ENCODE measurements at places on chromosomes 6 and 20.
A peak's percentile ranks its signal among the peaks of the same experiment; 100 is the strongest.

DNA sequence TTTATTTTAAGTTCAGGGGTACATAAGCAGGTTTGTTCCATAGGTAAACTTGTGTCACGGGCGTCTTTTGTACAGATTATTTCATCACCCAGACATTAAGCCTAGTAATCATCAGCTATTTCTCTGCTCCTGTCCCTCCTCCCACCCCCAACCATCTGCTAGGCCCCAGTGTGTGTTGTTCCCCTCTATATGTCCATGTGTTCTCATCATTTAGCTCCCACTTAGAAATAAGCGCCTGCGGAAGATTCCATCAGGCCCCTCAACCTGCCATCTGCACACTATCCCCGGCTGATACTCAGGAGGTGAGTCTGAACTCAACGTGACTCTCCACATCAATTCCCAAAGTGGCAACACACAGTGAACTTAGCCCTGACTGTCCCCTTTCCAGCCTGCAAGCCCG lies 228.0 kb upstream of the SYNDIG1 start:
- DNase-seq: no peak

- DNase-seq: no peak
These were observed 45.9 kb downstream of the PLAGL1 start for GRCh38 chr6:143961886-143962878.

DNA sequence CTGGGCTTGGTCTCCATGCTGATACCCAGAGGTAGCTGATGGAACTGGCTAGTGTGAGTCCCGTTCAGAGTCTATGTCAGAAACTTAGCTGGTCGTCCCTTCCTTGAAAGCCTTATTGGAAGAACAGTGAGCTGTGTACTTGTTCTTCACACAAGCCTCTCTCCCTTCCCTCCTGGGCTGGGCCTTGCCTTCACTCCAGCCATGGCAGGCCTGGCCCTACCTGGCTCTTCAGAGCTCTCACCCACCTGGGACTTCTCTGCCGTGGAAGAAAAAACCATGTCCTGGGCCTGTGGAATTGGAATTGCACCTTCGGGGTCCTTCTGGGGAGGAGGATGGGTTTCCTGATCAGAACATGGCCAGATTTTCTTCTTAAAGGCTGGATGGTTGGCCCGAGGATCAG lies 20.3 kb upstream of the ZNF831 start:
- no peak for DNase-seq

DNA sequence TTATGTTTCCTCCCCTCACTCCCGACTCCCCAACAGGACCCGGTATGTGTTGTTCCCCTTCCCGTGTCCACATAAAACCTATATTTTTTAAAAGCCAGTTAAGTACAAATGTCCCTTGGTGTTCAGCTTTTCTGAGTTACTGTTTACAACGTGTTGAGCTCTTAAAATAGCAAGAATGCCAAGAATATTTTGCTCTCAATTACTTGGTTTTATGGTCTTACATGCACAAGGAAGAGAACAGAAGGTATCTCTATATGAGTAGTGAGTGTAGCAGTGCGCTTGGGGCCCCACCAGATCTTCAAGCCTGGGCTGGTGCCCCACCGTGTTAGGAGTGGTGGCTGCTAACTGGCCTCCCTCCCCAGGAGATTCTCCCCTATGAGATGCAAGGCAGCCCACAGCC lies 75.3 kb downstream of the RIN2 start:
- DNase-seq: no peak

DNA sequence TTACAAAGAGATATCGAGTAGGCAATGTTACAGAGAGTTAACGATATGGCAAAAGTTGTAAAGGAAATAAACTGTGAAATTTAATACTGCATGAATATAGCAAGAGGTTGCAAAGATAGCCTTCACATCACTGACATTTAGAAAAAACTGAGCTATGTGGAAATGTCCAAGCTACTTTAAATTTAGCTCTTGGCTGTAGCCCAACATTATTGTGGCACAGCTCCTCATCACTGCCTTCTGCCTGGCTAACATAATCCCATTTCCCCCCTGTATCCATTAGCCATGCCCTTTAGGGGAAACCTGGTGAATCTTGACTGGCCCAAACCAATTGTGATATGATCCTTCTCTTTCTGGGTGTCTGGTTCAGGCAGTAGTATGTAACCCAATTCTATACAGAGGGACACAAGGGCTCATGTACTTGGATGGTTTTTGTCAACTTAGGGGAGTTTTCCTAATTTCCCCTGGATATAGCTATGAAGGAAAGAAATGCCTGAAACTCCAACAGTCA lies 115.4 kb downstream of the PFDN4 start:
- no peak for DNase-seq

DNA sequence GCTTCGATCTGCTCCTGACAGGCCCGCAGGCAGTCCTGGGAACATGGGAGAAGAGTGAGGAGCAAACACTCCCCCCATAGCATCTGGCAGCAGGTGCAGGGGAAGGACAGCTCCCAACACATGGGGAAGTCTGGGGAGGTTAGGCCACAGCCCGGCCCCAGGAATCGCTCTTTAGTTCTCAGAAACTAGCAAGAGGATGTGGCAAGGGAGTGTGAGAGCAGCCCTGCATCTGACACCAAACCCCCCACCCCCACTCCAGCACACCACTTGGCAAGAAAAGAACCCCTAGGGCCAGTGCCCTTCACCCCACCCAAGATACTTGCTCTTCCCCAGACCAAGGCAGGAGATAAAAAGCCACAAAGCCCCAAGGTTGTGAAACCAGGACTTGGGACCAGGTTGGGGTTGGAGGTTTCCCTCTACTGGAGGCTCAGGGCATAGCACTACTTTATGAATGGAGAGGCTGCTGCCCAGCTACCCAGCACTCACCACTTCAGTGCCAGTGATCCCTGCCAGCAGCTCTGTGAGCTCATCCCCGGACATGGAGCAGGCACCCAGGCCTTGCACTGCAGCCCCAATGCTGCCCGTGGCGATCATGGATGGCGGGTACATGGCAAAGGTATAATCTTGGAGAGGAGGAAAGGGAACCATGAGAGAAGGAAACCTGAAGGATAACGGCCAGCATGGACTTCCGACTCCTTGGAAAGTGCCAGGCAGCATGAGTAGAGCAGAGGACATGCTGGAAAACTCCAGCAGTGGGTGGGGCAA lies 5.4 kb downstream of the CCND3 start:
- DNase-seq: peak; percentile 79

GRCh38 chr6:160248538-160248937 lies 10.1 kb downstream of the SLC22A2 start:
- DNase-seq: no peak

DNA sequence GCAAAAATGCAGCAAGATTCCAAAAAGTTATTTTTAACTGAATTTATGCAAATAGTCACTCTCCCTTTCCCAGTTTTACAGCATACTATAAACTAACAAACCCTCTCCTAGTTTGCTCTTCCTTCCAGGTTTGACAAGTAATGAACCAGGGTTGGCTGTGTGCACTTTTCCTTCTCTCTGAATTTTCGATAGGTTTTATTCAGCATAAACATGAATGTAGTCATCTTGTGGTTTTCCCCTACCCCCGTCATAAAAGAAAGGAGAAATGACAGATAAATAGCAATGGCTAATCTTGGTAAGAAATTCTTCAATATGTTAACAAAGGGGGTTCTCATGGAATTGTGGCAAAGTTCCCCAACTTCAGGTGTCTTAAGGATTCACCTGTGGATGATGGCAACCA lies 26.3 kb downstream of the PRDM1 start:
- DNase-seq: no peak

GRCh38 chr6:155187994-155188706 lies 75.7 kb upstream of the CLDN20 start:
- DNase-seq: no peak

GRCh38 chr6:79780881-79781280 lies 149.8 kb downstream of the SH3BGRL2 start:
- no peak for DNase-seq

GRCh38 chr6:154496793-154497517 lies 13.5 kb downstream of the CNKSR3 start:
- DNase-seq: no peak

DNA sequence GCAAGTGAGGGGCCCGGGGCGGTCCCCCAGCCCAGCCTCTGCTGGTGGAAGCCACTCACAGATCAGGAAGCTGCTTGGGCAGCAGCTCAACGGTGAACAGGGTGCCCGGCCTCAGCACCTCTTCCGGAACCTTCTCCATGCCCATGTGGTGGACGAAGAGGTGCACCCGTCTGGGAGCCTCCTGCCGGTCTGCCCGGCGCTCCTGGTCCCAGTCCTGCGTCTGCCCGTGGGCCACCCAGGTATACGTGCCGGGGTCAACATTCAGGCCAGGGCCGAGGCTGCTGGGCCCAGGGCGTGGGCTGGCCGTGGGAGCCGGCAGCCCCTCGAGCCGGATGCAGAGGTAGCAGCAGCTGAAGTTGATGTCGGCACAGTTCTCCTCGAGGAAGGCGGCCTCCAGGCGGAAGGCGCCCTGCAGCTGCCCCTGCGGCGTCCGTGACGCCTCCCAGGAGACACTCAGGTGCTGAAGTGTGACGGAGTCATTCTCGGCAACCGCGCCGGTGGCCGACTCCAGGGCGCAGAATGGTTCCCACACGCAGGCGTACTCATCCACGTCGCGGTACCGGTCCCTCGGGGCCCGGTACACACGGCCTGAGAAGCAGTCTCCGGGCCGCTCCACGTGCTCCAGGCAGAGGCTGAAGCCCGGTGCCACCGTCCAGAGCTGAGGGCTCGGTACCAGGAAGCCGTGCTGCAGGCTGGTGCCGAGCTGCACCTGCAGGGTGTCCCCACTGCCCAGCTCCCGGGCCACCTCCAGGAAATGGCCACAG lies 8.7 kb downstream of the FNDC11 start:
- no peak for DNase-seq

DNA sequence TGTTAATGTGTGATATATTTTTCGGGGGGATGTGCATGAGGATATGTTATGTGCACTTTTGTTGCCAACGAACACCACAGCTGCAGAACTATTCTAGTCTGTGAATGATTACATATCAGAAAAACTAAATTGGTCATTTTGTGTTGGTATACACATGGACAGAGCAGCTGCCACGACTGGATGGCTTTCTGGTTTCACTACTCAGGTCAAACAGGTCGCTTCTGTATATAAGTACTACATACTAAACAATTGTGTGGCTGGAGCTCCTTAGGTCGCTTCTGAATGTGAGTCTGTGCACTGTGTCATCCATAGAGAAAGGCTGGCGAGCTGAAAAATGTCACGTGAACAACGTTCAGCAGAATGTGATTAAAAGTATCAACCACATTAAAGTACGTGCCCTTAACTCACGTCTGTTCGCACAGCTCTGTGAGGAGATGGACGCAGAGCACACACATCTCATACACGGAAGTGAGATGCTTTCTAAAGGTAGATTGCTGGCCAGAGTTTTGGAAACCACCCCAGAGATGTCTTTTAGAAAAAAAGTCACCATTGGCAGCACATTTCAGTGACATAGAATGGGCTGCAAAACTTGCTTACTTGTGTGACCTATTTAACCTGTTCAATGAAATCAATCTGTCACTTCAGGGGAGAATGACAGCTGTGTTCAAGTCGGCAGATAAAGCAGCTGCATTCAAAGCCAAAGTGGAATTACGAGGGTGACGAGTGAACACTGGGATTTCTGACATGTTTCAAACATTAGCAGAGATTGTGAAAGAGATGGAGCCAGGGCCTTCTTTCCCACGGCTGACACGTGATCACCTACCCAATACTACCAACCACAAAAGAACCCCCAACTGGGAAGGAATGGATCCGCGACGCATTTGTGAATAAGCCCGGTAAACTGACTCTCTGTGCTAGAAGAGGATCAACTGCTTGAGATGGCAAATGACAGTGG lies 176.6 kb downstream of the PDE10A start:
- DNase-seq: no peak

DNA sequence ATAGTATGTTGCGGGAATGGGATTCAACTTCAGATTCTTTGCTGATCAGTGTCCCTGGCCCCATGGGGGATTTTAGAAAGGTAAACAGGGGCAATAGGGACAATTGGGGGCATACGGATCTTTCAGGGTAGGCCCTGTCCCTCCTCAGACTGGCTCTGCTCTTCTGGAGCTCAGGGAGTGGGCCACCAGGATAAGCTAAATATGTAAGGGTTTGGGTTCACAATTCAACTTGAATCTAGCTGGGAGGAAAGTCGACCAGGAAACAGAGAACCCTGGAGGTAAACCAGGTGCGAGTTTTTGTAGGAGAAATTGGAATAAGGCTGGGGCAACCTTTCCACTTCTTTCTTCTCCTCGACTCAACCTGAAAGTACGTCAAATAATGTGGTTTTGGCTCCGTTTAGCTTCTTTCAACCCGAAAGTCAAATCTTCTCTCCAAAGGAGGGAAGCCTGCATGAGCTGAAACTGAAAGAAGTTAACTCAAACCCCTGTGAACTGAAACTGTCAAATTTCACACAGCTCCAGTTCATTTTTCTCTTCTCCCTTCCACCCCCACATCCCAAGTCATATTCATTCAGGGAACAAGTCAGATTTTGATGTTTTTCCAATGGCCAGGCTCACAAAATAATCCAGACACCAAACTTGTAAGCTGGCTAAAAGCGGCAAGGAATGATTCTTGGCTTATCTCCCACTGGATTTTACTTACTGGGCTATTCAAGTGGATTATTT lies 278.2 kb downstream of the CLIC5 start:
- DNase-seq: no peak

- no peak for DNase-seq
These were observed 16.1 kb upstream of the TSBP1 start for GRCh38 chr6:32387589-32388340.

GRCh38 chr6:45837541-45838200 lies 178.0 kb downstream of the CLIC5 start:
- DNase-seq: no peak

- DNase-seq: no peak
These were observed 8.9 kb upstream of the TBCC start for GRCh38 chr6:42754759-42755158.

GRCh38 chr6:121548131-121548530 lies 112.7 kb downstream of the GJA1 start:
- no peak for DNase-seq

DNA sequence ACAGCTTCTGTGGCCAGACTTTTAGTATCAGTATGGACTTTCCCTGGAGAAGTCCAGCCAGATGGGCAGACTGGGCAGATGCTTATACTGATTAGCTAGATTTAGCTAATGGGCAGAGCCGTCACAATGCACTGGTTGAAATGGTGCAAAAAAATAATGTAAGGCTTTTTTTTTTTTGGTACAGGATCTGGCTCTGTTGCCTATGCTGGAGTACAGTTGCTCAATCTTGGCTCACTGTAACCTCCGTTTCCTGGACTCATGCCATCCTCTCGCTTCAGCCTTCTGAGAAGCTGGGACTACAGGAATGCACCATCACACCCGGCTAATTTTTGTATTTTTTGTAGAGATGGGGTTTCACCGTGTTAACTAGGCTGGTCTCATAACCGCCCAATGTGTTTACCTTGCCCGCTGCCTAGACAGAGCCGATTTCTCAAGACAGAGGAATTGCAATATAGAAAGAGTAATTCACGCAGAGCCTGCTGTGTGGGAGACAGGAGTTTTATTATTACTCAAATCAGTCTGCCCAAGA lies 16.4 kb upstream of the KIFC1 start:
- DNase-seq: no peak

- no peak for DNase-seq
These were observed 12.5 kb downstream of the VSTM2L start for GRCh38 chr20:37915434-37915787.

DNA sequence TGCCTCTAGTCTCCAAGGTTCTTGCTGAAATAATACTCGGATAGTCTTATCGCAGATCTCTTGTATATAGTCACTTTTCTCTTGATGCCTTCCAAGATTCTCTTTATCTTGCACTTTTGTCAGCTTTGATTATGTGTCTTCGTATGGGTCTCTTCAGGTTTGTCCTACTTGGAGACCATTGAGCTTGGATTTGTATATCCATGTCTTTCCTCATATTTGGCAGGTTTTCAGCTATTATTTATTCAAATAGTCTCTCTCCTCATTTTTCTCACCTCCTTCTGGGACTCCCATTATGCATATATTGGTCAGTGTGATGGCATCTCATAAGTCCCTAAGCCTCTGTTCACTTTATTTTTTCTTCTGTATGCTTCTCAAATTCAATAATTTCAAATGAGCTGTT lies 23.0 kb downstream of the ECI2 start:
- DNase-seq: no peak

Data from activated T-cell treated with anti-CD3 and anti-CD28 coated beads, Interleukin-2, amount 50 U/mL, for 24 hours (primary cell).